ENCODE measurements at places on chromosomes 4 and X.

DNA sequence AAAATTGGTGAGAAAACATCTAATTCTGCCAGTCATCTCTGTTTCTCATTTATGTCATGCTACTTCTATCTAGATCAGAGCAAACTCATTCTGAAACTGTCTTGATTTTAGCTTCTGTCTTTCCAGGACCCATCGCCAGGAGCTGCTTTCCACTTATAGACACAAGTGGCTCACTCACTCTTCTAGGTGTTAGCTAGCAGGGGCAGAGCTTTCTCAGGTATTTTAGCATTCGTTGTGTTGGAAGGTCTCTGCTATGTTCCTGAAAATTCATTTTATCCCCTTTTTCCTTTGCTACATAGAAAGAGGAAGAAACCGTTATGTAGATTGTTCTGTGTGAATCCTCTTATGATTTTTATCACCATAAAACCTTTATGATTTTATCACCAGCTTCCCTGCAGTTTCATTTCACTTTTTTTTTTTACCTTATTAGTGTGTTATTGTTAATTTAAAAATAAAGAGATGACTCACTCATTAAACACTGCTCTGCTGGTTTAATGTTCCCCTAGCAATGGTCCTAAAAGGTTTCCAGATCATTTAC, 246.6 kb upstream of the AADAT start:
- no peak for DNase-seq

GRCh38 chr4:184395451-184395917, 78.9 kb downstream of the IRF2 start:
- DNase-seq = no peak

- no peak for DNase-seq
Observed at GRCh38 chr4:24164054-24164693, 274.3 kb upstream of the PPARGC1A start.

DNA sequence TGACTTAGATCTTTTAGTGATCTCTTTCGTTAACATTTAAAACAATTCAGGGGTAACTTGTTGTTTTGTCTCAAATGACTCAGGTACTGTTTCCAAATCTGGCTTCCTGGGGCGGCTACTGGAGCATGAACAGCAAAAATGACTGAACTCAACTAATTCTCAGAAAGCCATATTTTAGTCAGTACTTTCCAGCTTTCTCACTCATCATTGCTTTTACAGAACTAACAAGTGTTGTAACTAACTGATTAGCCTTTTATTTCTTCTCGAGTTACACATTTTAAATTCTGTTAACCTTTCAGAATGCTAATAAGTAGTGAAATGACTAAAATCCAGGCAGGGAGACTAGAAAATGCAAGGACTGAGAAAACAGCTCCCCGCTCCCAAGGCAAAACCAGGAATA, 55.3 kb downstream of the JADE3 start:
- DNase-seq = no peak

DNA sequence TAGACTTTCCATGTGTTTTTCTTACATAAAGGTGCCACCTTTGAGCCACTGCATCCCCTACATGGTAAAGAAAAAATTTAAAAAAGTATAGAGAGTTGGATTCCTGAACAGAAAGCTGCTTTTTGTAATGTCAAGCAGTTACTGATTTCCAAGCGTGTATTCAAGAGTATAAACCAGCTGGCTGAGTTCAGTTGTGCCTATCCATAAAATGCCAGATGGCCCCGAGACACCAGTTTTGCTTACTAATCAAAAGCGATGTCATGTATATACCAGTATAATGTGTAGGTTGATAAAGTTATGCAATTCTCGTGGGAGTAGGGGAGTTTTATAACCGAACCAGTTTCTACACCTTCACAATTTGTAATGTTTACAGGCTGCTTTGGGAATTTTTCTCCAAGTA, 26.2 kb upstream of the PNPLA4 start:
- DNase-seq = no peak

DNA sequence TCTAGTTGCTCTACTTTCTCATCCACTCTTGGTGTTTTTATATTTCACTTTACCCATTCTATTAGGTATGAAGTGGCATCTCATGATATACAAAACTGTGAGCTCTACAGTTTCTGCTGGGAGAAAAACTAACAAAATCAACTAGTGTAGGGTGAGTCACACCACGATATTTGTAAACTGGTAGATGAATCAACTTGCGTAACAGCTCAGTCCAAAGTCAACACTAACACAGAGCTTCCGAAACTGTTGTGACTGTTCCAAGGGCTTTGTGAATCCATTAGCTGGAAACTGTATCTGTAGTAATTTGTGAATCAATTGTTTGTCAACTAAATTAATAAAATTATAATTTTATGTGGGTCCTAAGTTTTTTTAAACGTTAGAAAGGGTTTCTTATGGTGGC, 119.8 kb upstream of the TSPAN5 start:
- no peak for DNase-seq

DNA sequence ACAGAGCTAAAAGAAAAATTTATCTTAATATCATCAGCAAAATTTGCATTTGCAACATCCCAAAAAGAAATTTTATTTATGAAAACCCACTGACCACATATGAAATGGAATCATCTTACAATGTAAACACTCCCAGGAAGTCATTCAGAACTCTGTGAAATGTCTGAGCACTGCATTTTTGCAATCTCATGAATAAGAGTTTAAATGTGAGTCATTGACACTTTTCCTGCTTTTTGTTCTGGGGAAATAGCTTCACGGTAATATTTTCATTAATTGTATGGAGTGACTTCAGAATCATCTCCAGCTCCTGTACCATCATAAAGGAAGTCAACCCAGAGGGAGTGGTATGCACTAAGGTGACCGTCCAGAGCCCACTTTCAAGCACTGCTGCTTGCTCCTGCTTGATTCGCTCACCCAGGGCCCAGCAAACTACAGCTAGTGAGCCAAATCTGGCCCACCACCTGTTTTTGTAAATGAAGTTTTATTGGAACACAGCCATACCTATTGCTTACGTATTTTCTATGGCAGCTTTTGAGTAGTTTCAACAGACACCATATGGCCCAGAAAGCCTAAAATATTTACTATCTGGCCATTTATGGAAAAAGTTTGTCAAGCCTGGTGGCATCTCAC, 17.2 kb downstream of the EDNRA start:
- DNase-seq = no peak

GRCh38 chrX:109399831-109400230, 82.1 kb downstream of the GUCY2F start:
- no peak for DNase-seq

Data from NCI-H1092 (cell line).